ENCODE measurements at places on chromosomes 12 and 14. TPM values are rescaled to one million over a fixed set of nuclear protein-coding genes. Genes with fewer than 3 reads are reported as not detected.

DNA sequence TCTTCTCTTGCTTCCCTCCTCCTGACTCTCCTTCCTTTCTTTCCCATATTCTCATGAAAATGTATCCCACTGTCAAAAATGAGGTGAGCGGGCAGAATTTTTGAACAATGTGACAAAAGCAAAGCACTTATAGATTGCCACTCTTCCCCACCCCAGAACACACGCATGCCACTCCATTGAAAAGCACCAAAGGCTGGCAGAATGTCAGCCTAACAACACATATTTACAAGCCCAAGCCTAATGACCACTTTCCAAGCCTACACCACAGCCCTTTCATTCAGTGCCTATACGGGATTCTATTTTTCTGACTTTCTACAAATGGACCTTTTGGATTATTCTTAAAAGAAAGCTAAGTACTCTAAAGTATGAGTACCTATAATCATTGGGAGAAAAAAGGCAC is 62.9 kb upstream of the METAP2 start:
- no peak overlapping the region for H3K4me3 ChIP-seq
- H3K4me1 ChIP-seq, result no peaks in the 10 kb centered on the region
- H3K27ac ChIP-seq, result no peak overlapping the region
- no peaks in the 10 kb centered on the region for H3K36me3 ChIP-seq
- no peaks in the 10 kb centered on the region for H3K27me3 ChIP-seq

GRCh38 chr12:109738878-109739665 is 25.4 kb downstream of the FAM222A start:
- no peak overlapping the region for H3K4me3 ChIP-seq
- H3K36me3 ChIP-seq, result no peaks in the 10 kb centered on the region
- no peaks in the 10 kb centered on the region for H3K27me3 ChIP-seq
- peak; percentile 1 for DNase-seq
- H3K4me1 ChIP-seq, result no peaks in the 10 kb centered on the region
- H3K27ac ChIP-seq, result no peak overlapping the region

GRCh38 chr12:108745641-108746040 is 14.3 kb upstream of the CORO1C start:
- no peak overlapping the region for H3K27ac ChIP-seq
- no peak overlapping the region for H3K4me3 ChIP-seq

DNA sequence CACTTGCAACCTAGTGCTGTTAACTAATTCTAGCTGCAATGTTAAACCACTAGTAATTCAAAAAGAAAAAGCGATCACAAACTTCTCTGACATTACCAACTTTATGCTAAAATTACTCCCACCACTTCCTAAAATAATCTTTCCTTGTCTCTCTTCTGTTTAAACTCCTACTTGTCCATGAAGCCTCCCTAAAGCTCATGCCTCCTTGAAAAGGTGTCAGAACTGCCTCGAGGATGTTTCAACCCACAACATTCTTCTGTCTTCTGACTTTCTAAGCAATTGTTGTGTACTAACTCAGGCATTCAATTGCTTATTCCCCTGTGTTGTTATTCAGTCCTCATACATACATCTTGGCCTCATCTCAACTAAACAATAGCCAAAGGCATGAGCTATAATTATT is 5.9 kb downstream of the GNPTAB start:
- DNase-seq, result no peak
- H3K36me3 ChIP-seq, result no peaks in the 10 kb centered on the region
- H3K4me1 ChIP-seq, result peaks cover 50% of the 10 kb centered on the region
- H3K27me3 ChIP-seq, result no peaks in the 10 kb centered on the region
- H3K27ac ChIP-seq, result peak overlapping the region; percentile 68

- no peak for DNase-seq
- no peaks in the 10 kb centered on the region for H3K4me1 ChIP-seq
- no peaks in the 10 kb centered on the region for H3K36me3 ChIP-seq
- no peak overlapping the region for H3K27ac ChIP-seq
- no peak overlapping the region for H3K4me3 ChIP-seq
Observed at GRCh38 chr12:95994476-95994875, 1.7 kb downstream of the HAL start.

DNA sequence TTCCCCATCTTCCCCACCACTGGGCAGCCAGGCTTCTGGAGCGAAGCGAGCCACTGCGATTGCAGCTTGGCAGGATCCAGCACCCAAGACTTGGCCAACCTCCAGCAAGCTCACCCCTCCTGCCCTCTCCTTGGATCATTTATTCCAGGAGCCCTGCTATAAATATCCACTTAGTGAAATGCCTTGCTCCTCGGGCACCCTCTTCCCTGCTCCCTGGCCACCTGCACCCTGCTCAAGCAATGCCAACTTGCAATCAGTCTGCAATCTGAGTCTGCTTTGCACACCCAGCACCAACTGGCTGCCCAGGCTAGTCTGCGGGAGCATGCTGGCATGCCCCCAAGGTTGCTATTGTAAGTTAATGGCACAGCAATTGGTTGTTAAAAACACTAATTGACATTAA is 666.0 kb downstream of the MED13L start:
- H3K4me1 ChIP-seq, result no peaks in the 10 kb centered on the region
- DNase-seq, result no peak
- H3K27me3 ChIP-seq, result no peaks in the 10 kb centered on the region
- no peak overlapping the region for H3K4me3 ChIP-seq

DNA sequence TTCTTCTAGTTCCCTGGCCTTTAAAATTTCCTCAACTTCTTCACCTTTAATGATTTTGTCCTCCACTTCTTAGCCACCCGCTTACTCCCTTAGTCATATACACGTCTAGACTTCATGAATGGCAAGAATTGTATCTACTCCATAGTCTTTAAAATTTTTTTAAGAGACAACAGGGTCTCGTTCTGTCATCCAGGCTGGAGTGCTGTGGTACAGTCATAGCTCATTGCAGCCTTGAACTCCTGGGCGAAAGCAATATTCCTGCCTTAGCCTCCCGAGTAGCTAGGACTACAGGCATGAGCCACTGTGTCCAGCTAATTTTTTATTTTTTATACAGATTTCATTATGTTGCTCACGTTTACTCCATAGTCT is 47.9 kb downstream of the BBS10 start:
- H3K36me3 ChIP-seq, result no peaks in the 10 kb centered on the region
- no peak for DNase-seq
- no peaks in the 10 kb centered on the region for H3K4me1 ChIP-seq
- no peak overlapping the region for H3K4me3 ChIP-seq
- no peaks in the 10 kb centered on the region for H3K27me3 ChIP-seq

GRCh38 chr12:94710933-94711332 is 60.6 kb upstream of the TMCC3 start:
- peaks cover 30% of the 10 kb centered on the region for H3K4me1 ChIP-seq
- no peak for DNase-seq
- H3K4me3 ChIP-seq, result no peak overlapping the region
- no peaks in the 10 kb centered on the region for H3K36me3 ChIP-seq

- no peaks in the 10 kb centered on the region for H3K27me3 ChIP-seq
- no peak overlapping the region for H3K4me3 ChIP-seq
- no peak overlapping the region for H3K27ac ChIP-seq
- H3K36me3 ChIP-seq, result peaks cover 22% of the 10 kb centered on the region
- peaks cover 25% of the 10 kb centered on the region for H3K4me1 ChIP-seq
Observed at GRCh38 chr12:106085213-106085612, 53.5 kb downstream of the NUAK1 start.

DNA sequence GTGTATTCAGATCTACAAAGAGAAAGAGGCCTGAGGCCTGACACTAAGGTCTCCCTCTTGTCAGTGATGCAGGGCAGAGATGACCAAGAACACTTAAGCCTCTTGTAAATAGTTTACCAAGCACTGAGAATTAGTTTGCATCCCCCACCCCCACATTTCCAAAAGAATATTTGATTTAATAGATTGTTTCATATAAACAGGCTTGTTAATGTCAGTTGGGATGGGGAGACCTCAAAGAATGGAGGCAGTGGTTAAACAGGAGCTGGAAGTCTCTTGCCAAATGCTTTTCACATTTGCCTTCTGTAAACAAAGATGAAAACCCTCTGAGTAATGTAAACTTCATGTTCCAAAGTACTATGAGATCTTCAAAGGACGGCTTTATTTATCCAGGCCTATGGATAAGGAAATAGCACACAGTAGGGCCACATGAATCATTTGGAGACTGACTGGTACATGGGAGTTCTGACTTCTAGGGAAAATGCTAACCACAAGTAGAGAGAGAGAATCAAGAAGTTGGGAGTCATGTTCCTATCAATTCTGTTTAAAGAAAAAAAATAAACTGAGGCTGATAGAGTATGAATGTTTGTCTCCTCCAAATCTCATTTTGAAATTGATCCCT is 234.7 kb downstream of the ANO2 start:
- no peak overlapping the region for H3K4me3 ChIP-seq
- no peak for DNase-seq
- H3K27me3 ChIP-seq, result no peaks in the 10 kb centered on the region

GRCh38 chr14:100586403-100587085 is 673 bp downstream of the BEGAIN start:
- H3K36me3 ChIP-seq, result no peaks in the 10 kb centered on the region
- no peaks in the 10 kb centered on the region for H3K4me1 ChIP-seq
- peaks cover 30% of the 10 kb centered on the region for H3K27me3 ChIP-seq
- H3K27ac ChIP-seq, result no peak overlapping the region
- no peak for DNase-seq

SLC7A8 gene
- 72.5 TPM for total RNA-seq

NYNRIN gene
- total RNA-seq, result 1.8 TPM

STAB2 gene
- not detected for total RNA-seq

NANOG gene
- total RNA-seq, result not detected

CBLN3 gene
- not detected for total RNA-seq

MSI1 gene
- not detected for total RNA-seq

COPS7A gene
- total RNA-seq, result 86.1 TPM

PAX9 gene
- total RNA-seq, result not detected

OVCH1 gene
- total RNA-seq, result not detected

ZFHX2 gene
- total RNA-seq, result 0.44 TPM

Measured in gastrocnemius medialis (tissue), 4 donors.